ENCODE measurements at places on chromosomes 4 and X.

DNA sequence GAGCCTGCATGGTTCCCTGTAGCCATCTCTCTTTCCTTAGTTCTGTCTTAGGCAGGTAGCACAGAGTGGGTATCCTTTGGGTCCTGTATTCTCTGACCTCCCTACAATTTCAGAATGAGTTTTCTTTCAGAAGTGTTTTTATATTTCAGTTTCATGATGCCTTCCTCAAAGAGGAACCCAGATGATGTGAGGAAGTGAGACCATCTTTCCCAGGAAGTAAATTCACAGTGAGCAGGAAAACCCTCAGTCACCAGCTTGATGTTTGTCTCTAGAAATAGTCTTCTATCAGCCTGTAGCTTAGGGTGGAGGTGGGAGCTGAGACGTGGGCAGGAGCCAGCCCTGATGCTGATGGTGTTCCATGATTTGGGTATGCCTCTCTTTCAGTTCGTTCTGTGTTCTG is 16.9 kb downstream of the PLAC1 start:
- DNase-seq: peak; percentile 53

DNA sequence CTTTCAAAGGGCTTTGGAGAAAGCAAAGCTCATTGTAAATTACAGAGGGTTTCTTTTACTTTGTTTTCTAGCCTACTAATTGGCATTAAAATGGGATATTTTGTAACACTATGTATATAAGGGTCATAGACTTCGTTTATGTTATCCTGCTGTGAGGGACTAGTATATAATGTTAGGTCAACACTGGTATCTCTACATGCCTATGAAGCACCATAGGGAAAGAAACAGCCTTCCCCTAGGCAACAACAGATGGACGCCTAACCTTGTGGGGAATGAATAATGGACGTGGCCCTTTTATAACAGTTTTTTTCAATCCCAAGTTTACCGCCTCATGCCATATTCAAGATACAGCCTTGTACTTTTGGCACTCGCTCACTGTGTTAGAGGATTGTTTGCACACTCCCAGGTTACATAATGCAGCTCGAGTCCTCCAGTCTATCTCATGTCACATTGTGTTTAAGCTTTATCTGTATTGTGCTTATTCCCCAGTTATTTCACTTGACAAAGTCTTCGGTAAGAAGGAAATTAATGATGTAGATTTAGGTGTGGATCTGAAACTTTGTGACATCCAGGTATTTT is 711.0 kb downstream of the RPA4 start:
- DNase-seq: no peak

DNA sequence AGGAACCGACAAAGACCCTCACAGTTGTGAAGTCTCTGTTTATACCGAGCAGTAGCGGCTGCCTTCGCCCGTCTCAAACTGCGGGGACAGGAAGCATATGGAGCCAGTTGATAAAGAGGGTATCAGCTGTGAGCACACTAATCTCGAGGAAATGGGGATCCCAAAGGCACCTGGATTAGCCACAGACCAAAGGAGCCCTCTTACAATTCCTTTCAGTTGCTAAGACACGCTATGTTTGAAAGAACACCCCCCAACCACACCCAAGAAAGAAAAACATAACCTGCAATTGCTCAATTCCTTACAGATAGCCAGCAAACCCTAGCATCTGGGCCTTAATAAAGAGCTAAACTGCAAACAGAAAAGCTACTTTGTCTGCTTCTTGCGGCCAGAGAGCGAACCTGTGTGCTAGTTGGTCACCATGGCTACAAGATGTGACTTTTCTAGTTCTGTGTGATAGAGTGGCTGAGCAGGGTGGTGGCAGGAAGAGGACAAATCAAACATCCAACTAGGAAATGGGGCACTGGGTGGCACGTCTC is 23.3 kb upstream of the CHRNA9 start:
- DNase-seq: no peak

DNA sequence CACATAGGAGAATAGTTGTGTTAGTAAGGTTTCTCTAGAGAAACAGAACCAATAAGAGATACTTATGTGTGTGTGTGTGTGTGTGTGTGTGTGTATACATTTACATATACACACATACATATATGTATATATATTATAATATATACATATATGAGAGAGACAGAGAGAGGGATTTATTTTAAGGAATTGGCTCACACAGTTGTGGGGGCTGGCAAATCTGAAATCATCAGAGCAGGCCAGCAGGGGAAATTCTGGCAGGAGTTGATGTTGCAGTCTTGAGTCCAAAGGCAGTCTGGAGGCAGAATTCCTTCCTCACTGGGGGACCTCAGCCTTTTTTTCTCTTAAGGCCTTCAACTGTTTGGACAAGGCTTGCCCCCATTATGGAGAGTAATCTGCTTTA is 38.6 kb upstream of the NHS start:
- no peak for DNase-seq

DNA sequence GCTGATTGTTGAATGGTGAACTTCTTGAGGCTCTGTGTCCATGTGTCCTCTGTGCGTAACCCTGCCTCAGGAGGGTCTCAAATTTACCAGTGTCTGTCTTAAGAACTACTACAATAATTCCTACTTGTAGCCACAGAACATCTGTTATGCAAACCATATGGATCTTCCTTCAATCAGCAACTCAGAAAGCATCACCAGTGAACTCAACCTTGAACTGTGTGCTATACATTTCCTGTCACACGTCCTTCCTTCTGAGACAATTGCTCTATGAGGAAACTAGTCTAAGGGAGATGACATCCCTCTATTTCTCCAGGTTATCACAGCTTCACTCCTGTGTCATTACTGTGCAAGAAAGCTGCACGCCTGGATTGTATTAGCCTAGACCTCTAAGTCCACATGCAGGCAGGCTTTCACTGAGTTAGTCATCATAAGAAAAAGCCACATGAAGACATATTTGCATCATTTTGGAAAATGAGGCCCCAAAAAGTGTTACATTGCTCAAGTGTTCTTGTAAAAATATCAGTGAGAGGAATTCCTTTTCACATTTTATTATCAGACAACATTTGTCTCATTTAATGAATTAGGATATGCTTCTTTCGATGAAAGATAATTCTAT is 157.8 kb downstream of the AFF2 start:
- no peak for DNase-seq

DNA sequence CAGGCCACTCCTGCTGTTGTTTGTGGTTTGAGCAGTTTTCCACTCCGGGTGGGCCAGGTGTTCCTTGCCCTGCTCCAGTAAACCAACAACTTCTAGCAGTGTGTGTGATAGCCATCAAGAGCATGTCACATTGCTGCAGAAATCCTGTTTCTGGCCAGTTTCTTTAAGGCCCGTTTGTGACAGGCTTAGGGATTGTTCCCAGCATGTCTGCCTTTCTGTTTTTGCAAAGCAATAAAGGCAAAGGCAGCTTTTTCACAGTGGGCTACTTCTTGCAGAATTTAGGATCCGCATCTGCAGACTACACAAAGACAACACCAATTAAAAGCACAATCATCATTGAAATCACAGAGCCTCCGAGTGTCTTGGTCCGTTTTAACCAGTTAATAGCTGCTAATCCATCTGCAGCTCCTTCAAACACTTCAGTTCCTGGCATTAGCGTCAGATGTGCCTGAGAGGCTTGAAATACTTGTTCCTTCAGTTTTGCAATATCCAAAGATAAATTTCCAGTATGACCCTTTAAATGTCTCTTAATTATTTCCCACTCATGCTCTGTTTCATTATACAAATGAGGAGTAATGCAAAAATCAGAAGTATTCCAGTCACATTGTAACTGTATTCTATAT is 65.1 kb downstream of the ADAM29 start:
- DNase-seq: no peak

GRCh38 chrX:12891171-12891570 is 15.2 kb upstream of the TLR8 start:
- no peak for DNase-seq

DNA sequence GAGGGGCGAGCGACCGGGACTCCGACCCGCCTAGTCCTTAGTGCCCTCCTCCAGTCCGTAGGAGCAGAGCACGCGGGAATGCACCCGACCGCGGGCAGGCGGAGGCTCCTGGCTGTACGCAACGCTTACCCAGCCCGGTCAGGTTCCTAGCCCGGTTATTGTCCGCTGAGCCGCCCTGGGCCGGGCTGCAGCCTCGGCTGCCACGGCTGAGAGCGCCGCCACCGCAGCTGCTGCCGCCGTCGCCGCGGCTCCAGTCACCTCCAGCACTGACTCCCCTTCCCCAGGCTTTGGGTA is at the start of gene AMER1:
TSS of gene AMER1 (minus strand) at position 268 of the 294 bp plus-strand sequence. CDS start 12,422 bp downstream, outside the sequence.
- no peak for DNase-seq

- no peak for DNase-seq
Observed at GRCh38 chr4:2850966-2851798, 7.5 kb downstream of the ADD1 start.

GRCh38 chrX:36160081-36160480 is 240.5 kb downstream of the CFAP47 start:
- no peak for DNase-seq

- DNase-seq: no peak
Observed at GRCh38 chrX:9320940-9321339, 143.9 kb upstream of the TBL1X start.

GRCh38 chrX:100615005-100615404 is 21.6 kb downstream of the TSPAN6 start:
- DNase-seq: peak; percentile 27

- DNase-seq: no peak
Observed at GRCh38 chr4:55887594-55887993, 34.1 kb downstream of the EXOC1 start.

DNA sequence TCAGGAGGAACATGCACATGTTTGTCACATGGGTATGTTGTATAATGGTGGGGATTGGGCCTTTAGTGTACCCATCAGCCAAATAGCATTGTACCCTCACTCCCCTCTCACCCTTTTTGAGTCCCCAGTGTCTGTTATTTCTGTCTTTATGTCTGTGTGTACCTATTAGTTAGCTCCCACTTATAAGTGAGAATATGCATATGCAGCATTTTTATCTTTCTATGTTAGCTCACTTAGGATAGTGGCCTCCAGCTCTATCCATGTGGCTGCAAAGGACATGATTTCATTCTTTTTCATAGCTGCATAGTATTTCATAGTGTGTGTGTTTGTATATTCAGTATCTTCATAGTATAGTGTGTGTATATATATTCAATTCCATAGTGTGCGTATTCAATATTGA is 64.6 kb downstream of the DCLK2 start:
- DNase-seq: no peak

GRCh38 chrX:1205681-1206611 is 6.5 kb downstream of the CRLF2 start:
- peak; percentile 83 for DNase-seq

- no peak for DNase-seq
Observed at GRCh38 chrX:7390441-7390840, 242.5 kb upstream of the PUDP start.

DNA sequence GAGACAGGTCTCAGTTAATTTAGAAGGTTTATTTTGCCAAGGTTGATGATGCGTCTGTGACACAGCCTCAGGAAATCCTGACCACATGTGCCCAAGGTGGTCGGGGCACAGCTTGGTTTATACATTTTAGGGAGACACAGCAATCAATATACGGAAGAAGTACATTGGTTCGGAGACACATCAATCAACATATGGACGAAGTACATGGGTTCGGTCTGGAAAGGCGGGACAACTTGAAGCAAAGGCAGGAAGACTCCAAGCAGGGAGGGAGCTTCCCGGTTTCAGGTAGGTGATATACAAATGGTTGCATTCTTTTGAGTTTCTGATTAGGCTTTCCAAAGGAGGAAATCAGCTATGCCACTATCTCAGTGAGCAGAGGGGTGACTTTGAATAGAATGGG is 225.2 kb upstream of the ZFP42 start:
- no peak for DNase-seq

GRCh38 chrX:15245896-15246295 is 24.0 kb downstream of the ASB9 start:
- DNase-seq: no peak

- DNase-seq: peak; percentile 77
Observed at GRCh38 chrX:155334486-155335336, at the start of gene CLIC2. Gene CLIC2 (minus strand): TSS chrX:155334614. CDS start chrX:155334427, 187 bp downstream.

DNA sequence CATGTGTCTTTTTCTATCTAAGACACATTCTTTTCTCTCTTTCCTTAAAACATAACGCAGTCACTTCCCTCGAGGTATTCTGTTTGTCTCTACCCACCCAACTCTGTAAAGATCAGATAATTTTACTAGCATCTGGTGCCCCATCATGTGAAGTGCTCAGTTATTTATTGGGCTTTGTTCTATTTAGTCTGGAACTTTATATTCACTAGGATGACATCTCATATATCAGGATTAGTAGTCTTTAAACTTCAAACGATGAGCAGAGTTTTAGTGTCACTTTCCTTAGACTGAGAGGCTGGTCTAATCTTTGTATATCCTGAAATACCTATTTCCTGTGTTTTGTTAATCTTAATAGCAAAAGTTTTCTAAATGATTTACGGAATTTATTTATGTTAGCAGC is 445.5 kb upstream of the NDST3 start:
- no peak for DNase-seq

GRCh38 chr4:7281691-7282665 is 89.6 kb downstream of the SORCS2 start:
- DNase-seq: no peak

GRCh38 chr4:10760086-10760485 is 75.5 kb upstream of the CLNK start:
- no peak for DNase-seq

GRCh38 chr4:106080376-106080775 is 185.1 kb downstream of the NPNT start:
- DNase-seq: no peak

DNA sequence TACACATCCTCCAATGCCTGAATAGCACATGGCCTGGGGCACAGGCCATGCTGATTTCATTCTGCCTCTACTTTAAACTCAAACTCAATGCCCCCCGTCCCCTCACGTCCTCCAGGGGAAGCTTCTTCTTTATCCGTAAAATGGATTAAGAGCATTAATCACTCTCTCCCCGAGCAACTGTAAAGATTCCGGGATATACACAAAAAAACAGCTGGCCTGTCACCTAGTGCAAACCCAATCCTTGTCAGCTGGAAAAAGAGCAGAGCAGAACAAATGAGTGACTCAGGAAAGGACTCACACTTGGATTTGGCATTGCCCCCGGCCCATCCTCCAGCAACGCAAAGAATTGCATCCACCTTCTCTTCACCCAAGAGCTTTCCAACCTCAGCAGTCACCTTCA is 7.8 kb downstream of the QDPR start:
- DNase-seq: no peak

GRCh38 chr4:23814587-23814986 is 75.3 kb downstream of the PPARGC1A start:
- no peak for DNase-seq

DNA sequence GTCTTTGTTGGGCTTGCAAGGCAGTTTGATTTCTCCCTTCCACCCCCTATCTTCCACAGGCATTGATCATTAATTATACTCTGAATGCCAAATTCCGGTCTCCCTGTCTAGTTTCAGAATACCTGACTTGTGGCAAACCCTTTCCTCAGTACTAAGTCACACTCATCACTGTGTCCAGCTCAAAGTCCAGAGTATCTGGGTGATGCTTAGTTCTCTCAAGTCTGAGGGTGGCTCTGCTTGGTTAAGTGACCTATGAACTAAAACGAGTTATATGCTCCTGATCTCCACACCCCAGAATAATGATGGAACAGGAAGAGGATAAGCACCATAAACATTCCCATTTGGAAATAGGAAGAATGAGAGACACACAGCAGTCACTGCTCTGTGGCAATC is 6.5 kb downstream of the SMIM9 start:
- no peak for DNase-seq

All from suppressor macrophage treated with lipopolysaccharide for 4 hours (primary cell).